Stimulated activated CD4-positive, alpha-beta T cell treated with anti-CD3 and anti-CD28 coated beads, Interleukin-1b, Interleukin-23, amount 100 ng/mL, for 48 hours (primary cell): ENCODE measurements at places on chromosomes 5 and 9.
A peak's percentile ranks its signal among the peaks of the same experiment; 100 is the strongest.

- peak; percentile 79 for DNase-seq
Measured at GRCh38 chr5:134145779-134146581, 30.8 kb downstream of the SKP1 start.

- DNase-seq, result no peak
Measured at GRCh38 chr9:100699668-100700067, 121.8 kb downstream of the CAVIN4 start.

GRCh38 chr9:130451004-130451390 is 6.2 kb downstream of the ASS1 start:
- no peak for DNase-seq

DNA sequence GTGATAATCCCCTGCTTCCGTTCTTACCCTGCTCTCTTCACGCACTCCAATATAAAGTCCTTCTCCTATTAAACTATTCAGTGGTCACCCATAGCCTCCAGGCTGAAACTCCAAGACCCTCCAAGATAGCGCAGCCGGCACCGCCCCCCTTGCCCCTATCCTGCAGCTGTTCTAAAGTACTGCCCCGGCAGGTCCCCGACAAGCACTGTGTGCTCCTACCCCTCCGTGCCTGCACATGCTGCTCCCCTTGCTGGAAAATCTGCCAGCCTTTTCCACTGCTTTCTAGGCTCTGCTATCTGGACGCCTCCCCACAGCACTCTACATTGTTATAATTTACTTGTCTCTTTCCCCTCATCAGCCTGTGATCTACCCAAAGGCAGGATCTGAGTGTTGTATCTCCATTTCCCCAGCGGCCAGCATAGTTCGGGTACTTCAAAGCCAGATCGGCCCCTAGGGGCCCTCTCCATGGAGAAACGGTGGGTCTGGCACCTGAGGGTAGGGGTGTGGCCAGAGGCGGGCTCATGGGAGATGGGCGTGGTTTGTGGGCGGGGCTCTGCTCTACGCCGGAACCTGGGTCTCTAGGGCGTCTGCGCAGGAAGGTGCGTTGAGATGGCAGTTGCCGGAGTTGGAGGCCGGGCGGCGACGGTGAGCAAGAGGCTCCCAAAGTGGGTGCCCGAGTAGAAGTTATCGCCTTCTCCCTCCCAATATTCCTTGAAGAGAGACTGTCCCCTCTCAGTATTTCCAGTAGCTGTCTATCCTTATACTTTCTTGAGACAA is 83.5 kb upstream of the RUSC2 start:
- DNase-seq, result peak; percentile 54

DNA sequence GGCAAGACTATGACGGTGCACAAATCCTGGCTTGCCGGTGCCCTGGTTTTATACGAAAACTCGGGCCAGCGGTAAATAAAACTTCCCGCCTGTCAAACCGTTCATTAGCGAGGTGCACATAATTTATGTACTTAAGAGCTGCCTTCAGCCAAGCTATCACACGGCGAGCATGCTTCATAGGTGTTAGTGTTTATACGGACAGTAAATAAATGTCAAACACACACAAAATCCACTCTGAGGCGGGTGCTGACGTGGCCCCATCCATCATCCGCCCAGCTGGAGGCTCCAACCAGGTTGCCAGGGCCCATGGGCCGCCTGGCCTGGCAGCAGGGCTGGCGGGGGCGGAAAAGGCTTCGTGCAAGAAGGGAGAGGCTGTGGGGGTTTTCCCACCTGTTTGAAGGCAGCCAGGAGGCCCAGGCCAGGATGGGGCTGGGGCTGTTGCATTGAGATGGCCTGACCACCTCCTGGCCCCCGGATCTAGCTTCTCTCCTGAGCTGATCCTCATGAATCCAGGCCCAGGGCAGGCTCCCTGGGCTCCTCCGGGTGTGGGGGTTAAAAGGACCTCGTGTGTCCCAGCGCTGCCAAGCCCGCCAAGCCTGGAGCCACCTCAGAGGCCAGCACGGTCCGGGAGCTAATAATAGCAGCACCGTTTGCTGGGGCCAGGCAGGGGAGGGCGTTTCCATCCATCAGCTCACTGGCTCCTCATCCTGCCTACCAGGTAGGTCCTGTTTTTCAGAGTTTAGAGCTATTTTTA is 43.2 kb downstream of the BARX1 start:
- no peak for DNase-seq

DNA sequence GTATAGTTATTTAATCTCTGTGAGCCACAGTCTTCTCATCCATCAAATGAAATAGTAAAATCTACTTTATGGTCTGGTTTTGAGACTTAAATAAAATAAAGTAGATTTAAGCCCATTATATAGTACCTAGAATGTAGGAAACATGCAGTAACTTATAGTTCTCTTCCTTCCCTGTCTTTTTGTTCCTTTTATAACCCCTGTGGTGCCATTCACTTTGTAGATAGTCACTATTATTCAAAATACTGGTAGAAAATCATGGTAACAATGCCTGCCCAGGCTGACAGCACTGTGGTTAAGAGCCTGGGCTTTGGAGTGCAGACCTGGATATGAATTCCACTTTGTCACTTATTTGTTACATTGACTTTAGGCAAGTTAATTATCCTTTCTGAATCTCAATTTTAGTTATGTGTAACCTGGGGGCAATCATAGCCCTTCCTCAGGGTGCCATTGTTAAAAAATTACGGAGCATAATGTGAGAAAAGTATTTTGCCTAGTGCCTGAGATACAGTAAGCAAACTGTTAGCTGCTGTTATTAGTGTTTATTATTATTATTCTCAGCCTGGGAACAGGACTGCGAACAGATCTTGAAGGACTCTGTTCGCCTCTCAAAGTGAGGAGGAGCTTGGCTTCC is 100.4 kb downstream of the RALGPS1 start:
- DNase-seq, result no peak

DNA sequence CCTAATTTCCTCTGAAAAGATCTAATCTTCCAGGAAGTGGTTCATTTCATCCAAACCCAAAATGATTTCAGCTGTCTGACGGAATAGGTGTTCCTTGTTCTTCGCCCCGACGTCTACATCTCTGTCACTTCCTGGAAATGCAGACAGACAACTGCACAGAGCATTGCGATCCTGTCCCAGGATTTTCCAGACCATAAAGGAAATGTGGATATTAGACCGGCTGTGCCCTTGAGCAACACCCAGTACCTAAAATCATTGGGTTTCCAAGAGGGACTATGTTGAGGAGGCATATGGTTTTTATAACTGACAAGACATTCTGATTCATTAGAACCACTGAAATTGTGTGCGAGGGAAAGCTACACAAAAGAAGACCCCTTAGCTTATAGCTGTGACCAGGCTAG is 74.2 kb downstream of the MSX2 start:
- no peak for DNase-seq

GRCh38 chr9:75845806-75846205 is 44.7 kb upstream of the PCSK5 start:
- DNase-seq, result no peak

DNA sequence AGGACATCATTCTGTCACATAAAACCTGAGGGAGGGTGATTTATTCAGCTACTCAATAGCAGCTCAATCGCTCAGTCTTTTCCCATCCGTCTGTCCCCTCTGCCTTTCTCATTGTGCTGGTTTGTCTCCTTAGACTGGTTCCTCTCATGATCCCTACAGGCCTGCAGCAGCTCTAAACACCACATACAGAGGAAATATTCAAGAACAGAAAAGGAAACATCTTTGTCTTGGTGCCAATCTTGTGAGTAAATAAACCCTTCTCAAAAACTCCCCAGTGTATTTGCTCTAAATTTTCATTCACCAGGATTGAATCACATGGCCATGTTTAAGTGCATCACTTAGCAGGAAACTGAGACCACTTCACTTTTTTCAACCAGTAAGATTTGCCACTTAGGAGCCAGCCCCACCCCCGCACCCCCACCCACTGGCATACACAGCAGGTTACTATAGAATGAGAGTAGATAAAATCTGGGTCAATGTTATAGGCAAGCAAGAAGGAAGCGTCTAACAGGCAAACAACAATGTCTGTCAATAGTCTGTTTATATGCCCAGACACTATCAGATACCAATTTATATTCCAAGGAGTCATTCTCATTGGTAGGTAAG is 895.5 kb upstream of the DMAC1 start:
- no peak for DNase-seq

GRCh38 chr5:39780347-39780746 is 355.6 kb upstream of the DAB2 start:
- DNase-seq, result no peak

DNA sequence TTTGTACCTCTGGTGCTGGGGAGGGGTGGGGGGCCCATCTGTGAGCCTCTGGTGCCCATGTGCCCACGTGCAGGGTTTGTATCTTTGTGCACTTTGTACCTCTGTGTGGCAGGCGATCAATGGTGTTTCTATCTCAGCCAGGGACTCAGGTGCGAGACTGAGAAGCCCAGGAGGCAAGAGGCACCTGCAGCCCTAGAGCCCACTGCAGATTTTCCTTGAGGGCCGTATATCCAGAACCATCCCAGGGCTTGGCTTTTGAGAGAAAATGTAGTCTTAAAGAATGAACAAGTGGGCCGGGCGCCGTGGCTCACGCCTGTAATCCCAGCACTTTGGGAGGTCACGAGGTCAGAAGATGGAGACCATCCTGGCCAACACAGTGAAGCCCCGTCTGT is 52.2 kb upstream of the KCNMB1 start:
- no peak for DNase-seq

- no peak for DNase-seq
Measured at GRCh38 chr5:53318303-53318702, 162.1 kb upstream of the FST start.

DNA sequence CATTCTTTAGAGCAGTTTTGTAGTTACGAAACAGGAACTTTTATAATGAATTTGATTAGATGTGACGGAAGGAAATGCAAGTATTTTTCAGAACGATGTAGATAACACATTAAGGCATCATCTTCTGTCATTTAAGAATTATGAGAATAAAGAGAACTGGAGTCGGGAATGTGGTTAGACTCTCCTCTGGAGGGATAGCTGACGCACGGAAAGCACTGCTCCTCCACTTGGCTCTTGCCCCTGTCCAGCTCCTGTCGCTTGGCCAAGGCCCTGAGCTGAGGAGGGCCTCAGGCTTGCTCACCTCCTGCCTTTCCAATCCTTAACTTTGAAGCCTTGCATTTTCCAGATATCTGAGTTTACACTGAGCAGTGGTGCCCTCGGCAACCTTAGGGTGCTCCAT is 60.5 kb downstream of the MAP1B start:
- no peak for DNase-seq

GRCh38 chr9:80881940-80882339 is 807.4 kb downstream of the TLE1 start:
- DNase-seq, result no peak

DNA sequence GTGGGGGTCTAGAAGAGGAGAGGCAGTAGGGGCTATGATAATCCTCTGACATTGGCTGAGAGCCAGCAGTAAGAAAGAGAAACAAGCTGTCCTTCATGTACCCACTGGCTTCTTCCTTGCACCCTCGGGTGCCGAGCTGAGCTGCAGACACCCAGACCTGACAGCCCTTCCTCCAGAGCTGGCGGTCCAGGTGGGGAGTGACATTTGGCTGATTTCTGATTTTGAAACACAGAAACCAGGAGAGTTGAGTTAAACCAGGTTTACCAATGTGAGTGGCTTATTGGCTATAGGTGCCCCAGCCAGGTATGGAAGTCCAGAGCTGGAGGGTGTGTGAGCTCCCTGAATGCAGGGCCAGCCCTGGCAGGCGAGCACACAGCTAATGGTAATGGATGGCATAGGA is 59.2 kb downstream of the GADD45G start:
- no peak for DNase-seq

GRCh38 chr5:150901446-150901845 is 3.3 kb downstream of the ZNF300 start:
- no peak for DNase-seq

DNA sequence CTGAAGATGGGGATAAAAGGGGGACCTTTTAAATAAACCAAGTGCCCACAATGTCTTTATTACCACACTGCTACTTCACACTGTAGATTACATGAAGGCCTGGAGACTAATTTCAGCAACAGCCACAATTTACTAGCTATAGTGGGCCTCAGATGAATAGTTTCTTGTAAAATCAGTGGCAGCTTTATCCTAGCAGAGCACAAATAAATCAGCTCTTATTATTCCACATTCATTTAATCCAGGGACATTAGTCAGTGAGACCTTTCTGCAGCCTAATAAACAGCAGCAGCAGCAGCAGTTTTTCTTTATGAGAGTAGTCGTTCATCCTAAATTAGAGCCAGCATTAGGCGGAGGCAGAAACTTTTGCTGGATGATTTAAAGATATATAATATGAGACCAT is 542.3 kb downstream of the PSAT1 start:
- DNase-seq, result no peak

DNA sequence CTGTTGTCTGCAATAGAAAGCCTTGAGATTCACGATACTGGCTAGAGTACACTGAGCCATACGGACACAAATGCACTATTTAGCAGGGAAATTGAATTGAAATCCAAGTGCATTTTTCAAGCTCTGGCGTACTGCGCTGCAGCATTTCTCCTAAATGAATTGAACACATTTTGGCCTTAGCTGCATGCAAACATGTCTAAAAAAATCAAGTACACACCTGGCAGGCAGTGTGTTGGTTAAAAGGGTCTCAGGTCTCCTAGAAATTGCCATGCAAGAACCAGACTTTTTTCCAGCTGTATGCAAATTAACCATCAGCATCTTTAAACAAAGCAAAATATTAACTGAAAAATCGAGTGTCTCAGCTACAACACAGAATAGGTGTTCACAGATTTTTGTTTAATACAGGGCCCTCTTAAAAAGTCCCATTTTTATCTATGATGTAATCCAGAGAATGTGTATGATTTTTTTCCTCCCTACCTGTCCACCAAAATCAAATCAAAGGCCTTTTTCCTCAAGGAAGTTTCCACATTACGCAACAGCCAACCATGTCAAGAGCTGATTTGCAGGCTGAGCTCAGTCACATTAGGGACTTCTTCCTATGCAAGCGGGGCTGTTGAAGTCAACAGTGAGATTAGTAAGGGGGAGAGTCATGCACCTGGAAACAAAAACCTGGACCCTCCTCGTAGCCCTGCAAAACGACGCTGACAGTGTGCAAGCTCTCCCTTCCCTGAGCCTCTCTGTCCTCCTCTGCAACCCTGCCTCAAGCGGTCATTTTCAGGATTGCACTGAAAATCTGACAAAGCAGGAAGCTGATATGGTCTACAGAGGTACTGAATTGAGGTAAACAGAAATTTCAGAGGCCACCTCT is 14.1 kb upstream of the SFXN1 start:
- DNase-seq, result peak; percentile 70

GRCh38 chr9:74205056-74205455 is 292.1 kb upstream of the RORB start:
- no peak for DNase-seq

DNA sequence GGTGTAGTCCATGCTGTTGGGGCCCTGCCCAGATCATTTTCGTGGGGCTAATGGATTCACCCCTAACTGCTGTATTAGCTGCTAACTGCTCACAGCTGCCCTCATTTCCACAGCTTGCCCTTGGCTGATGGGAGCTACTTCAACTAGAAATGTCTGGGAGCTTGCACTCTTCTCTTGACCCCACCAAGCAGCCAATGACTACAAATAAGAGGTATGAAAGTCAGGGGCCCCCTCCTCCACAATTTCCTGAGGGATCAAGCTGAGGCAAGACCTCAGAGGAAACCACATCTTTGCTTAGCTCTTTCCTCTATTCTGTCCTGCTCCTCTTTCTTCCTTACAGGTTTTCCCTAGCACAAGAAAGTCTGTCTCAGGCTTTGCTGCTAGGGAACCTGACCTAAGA is 397.5 kb downstream of the MLLT3 start:
- no peak for DNase-seq

GRCh38 chr5:32027093-32027716 is 146.9 kb downstream of the GOLPH3 start:
- no peak for DNase-seq

GRCh38 chr5:95283761-95284571 is 928 bp downstream of the MCTP1 start:
- DNase-seq, result peak; percentile 13

- no peak for DNase-seq
Measured at GRCh38 chr5:5017827-5018577, 122.1 kb upstream of the ADAMTS16 start.
